ENCODE measurements at places on chromosomes 2 and 18.

- DNase-seq = no peak
Observed at GRCh38 chr18:25881149-25881548, 209.3 kb downstream of the SS18 start.

DNA sequence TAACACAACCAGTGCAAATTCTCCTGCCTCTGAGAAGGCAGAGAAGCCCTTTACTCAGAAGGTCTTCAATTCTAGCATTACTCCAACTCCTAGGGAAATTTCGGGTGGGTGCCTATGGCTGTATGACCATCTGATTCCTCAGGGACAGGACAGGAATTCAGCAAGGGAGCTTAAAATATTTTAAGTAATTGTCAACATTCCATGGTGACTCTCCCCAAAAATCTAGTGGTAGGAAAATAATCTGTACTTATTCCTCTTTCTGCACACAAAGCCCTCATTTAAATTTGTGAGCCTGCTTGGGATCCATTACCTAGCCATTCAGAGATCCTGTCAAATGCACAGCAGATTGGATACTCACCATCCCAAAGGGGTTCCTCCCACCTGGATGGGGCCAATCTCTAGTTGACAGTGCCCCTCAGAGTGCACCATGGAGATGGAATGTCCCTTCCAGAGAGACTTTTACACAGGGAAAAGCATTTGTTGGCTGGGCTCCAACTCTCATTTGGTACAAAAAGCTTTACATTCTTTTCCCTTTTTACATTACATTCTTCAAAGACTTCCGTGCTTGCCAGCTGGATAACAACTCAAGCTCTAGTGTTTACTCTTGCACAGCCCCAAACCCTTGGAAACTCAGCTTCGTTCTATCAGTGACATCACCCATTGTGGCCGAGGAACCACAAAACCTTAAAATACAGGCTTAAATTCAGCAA is 3.1 kb upstream of the TMEM150A start:
- no peak for DNase-seq

DNA sequence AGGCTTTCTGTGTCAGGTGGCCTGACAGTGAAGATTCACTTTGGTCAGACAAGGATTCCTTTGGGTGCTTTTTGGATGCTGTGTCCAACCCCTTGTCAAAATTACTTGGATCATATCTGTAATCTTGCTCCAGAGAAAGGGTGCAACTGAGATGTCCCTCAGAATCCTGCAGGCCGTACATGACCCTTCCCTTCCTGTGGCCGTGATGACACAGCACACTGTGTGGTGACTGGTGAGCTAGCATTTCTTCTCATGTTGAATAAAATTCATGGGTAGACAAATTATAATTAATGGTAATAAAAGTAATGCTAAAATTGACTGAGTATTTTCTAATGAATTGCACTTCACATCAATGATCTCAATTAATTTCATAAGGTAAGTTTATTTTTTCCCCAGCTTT is 356.2 kb downstream of the LPIN1 start:
- no peak for DNase-seq

DNA sequence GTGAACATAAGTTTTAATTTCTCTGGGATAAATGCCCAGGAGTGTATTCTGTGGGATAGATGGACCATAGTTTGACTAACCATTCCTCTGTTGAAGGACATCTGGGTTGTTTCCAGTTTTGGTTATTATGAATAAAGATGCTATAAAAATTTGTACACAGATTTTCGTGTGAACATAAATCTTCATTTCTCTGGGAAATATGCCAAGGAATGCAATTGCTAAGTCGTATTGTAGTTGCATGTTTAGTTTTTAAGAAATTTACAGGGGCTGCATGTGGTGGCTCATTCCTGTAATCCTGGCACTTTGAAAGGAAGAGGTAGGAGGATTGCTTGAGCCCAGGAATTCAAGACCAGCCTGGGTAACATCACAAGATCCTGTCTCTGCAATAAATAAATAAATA is 6.9 kb upstream of the SLC11A1 start:
- no peak for DNase-seq

DNA sequence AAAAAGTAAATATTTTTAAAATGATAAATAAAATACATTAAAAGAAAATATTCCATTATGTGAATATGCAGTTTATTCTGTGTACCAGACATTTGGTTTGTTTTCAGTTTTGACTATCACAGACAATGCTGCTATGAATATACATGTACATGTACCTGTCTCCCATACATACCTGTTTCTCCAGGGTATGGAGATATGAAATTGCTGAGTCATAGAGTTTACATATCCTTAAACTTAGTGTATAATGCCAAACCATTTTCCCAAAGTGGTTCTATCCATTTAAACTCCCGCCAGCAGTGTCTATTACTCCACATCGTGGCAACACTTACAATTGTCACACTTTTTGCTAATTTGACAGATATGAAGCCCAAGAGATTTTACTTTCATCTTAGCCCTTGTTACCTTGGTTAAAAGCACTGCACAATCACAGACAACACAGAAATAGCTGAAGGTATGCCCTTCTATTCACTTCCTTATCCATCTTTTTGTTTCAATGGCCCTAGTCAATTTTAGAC is 56.3 kb downstream of the ZNF521 start:
- DNase-seq = no peak

GRCh38 chr2:45675263-45675812 is 23.9 kb downstream of the PRKCE start:
- DNase-seq = no peak

- no peak for DNase-seq
Observed at GRCh38 chr18:72530622-72531021, 13.5 kb downstream of the CBLN2 start.

- DNase-seq = no peak
Observed at GRCh38 chr2:23492921-23493320, 107.9 kb downstream of the KLHL29 start.

DNA sequence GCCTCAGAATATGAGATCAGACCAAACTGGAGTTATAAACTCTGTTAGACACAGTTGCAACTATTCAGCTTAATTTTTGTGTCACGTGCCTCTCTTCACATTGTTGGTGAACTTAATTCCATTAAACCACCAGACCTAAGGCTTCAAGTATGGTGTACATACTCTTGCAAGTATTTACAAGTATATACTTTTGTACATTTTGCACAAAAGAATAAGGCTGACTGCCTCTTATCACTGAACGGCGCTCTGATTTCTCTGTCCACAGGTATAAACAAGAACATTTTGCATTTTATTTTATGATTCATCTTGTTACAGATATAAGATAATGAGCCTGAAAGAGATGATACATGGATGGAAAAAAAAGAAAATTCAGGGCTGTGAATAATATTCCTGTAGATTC is 269.7 kb upstream of the ACVR2A start:
- DNase-seq = no peak

- DNase-seq = no peak
Observed at GRCh38 chr2:112520234-112520783, 22.0 kb upstream of the POLR1B start.

DNA sequence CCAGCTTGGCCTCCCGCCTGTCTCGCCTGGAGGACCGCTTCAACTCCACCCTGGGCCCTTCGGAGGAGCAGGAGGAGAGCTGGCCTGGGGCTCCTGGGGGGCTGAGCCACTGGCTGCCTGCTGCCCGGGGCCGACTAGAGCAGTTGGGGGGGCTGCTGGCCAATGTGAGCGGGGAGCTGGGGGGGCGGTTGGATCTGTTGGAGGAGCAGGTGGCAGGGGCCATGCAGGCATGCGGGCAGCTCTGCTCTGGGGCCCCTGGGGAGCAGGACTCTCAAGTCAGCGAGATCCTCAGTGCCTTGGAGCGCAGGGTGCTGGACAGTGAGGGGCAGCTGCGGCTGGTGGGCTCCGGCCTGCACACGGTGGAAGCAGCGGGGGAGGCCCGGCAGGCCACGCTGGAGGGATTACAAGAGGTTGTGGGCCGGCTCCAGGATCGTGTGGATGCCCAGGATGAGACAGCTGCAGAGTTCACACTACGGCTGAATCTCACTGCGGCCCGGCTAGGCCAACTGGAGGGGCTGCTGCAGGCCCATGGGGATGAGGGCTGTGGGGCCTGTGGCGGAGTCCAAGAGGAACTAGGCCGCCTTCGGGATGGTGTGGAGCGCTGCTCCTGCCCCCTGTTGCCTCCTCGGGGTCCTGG is 3.7 kb upstream of the KHK start:
- DNase-seq = no peak

GRCh38 chr2:67322353-67323001 is 74.7 kb upstream of the ETAA1 start:
- no peak for DNase-seq

- no peak for DNase-seq
Observed at GRCh38 chr2:225030203-225030602, 12.1 kb downstream of the DOCK10 start.

DNA sequence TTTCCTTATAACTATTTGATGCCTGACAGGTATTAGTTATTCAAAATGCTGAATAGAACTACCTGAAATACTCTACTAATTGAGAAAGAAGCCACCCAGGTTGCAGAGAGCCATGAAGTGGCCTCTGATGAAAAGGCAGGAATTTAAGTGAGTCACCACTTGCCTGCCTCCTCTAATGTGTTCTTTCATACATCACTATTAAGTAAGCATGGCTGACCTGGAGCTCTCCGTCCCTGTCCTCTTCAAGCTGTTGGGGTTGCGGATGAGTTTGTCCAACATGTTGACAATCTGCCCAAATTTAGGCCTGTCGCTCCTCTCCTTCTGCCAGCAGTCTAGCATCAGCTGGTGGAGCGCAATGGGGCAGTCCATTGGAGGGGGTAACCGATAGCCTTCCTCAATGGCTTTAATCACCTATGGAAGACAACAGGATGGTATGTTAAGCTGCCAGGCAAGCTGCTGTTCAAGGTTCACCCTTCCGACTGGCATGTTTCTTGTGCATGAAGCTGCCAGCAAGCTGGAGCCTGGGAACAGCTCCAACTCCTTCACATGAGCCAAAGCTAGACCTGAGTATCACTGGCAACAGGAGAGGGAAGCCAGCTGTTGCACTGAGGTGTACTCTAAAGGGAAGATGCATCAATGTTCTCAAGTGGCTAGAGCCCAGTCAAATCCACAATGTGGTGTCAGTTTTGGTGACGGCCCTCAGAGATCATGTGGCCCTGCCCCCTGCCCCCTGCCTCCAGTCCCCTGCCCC is 142.2 kb downstream of the EPHA4 start:
- no peak for DNase-seq

DNA sequence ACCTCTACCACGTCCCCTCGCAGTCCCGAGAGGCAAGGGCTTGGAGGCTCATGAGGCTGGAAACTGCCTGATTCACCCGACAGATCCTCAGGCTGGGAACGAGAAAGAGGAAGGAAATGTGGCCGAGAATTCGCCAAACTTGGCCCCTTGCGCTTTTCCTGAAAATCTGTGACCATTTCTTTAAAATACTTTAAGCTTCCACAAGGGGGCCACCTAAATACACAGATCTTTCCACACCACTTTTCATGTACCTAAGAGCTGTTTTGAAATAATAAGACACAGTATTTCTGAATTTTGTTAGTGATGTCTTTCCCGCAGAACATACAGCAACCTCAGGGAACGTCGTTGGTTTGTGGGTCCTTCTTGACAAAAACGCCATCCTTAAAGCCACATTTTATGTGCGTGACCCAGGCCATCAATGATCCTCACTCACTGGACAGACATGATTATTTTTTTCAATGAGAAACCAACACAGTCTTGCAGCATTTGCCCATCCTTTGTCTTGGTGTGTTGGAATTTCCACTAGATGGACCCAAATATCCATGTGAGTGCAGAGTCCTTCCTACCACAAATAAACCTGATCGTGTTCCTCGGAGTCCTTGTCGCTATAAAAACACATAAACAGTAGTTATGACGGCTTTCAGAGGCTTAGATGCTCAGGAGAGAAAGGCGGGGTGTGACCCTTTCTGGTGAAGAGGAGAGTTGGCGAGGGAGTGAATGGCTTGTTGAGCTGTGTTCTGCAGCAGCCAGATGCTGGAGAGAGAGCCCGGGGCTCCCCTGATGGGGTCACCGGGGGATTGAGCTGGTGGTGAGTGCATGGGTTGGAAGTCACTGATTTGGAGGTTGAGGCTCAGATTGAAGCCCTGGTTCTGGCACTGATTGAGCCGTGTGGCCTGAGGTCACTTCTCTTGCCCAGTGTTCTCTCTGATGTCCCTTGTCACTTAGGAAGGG is 25.0 kb downstream of the DCDC2C start:
- no peak for DNase-seq

- peak; percentile 26 for DNase-seq
Observed at GRCh38 chr18:13313006-13313686, 94.6 kb downstream of the LDLRAD4 start.

- DNase-seq = no peak
Observed at GRCh38 chr2:40209761-40210160, 242.1 kb downstream of the SLC8A1 start.

GRCh38 chr2:216857131-216857550 is 2.7 kb downstream of the TNP1 start:
- no peak for DNase-seq

- no peak for DNase-seq
Observed at GRCh38 chr2:142718576-142719155, 158.8 kb upstream of the KYNU start.

DNA sequence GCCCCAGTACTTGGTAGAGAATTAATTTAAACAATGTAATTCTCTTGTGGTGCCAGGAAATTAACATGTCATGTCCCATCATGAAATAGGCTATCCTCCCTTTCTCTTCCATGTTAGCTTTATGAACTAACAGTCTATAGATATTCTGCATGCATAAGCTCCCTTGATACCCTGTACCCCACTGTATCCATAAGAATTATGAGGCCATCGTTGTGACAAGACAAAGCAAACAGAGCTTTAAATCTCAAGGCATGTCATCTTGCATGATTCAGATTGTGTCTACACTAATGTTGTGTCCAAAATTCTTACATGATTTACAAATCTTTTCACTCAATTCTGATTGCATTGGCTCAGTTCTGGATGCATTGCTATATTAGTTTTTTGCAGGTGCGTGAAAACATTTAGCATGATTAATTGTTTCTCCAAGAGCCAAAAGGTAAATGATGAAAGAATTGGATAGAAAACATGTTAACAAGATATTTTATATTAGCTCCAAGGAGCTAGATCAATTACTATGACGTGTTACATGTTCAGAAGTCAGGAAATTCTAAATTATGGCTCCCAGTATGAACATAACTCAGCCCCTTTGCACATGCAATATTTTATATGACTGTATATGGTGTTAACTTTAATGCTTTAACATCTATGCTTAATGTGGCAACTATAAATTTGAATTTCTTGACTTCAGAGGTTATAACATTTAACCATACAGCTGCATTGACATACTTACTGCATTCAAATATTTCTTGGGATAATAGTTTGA is 620.3 kb downstream of the SLC4A3 start:
- no peak for DNase-seq

GRCh38 chr2:223523551-223524001 is 78.6 kb downstream of the SCG2 start:
- DNase-seq = no peak

DNA sequence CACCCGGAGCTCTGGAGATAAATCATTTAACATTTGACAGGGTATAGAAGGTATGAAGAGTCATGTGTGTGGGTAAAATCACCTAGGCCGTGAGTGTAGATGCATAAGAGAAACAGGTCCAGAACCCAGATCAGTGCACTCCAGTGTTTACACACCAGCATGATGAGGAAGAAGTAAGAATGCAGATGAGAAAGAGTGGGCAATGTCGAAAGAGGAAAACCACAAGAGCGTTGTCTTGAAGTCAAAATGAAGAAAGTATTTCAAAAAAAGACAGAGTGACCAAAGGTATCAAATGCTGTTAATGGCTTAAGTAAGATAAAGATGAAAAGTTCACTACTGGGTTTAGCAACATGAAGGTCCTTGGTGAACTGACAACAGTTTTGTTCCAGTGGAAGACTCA is 32.0 kb upstream of the PLB1 start:
- no peak for DNase-seq
